PC-3 (cell line): ENCODE measurements at places on chromosomes 11 and 22.

GRCh38 chr11:33263549-33263948 lies 6.4 kb downstream of the HIPK3 start:
- no peak for DNase-seq

GRCh38 chr11:87092159-87092558 lies 54.4 kb downstream of the TMEM135 start:
- no peak for DNase-seq

DNA sequence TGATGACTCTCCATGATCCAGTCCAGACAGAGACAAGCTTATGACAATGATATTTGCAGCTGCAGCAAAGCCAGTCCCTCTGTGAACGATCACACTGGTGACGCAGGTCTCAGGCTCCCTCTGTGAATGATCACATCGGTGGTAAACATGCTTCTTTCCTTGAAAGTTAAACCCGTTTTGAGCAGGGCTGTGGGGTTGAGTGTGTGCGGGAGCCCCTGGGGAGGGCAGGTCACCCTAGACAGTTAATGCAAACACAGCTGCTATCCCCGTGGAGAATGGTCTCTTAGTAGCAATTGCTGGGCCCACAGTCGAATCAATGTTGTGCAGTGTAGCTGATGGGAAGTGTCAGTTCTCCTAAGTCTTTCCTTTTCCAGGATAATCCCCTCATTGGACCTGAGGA lies 71.0 kb upstream of the KIRREL3 start:
- no peak for DNase-seq

GRCh38 chr11:19121646-19122045 lies 4.7 kb downstream of the ZDHHC13 start:
- peak; percentile 45 for DNase-seq

DNA sequence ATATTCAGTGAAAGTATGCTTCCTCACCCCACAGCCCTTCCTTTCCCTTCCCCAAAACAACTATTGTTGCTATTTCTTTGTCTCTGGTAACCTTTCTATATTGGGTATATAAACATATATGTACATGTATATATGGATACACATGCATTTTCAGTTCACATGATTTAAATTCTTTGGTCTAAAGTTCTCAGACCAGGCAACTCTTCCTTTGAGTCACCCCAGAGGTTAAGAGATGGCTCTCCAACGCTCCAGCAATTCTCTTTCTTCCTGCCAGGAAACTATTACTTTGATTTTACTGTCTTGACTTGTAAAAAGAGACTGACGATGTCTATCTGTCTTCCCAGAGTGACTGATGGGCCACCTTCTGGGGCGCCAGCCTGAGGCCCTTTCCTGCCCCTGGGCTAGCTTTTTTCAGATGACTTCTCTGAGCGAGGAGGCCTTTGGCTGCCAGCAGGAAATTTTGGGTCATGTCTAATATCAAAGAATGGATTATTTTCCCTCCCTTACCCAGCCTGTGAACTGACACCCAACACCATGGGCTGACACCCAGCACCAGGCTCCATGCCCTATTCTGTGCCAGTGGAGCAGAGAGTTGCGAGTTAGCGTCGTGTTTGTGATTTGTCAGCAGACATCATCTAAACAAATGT lies 14.4 kb upstream of the ST3GAL4 start:
- DNase-seq = peak; percentile 49

- no peak for DNase-seq
Observed at GRCh38 chr11:31492320-31492913, 17.0 kb downstream of the IMMP1L start.

GRCh38 chr11:92245700-92246271 lies 21.2 kb downstream of the FAT3 start:
- DNase-seq = no peak

DNA sequence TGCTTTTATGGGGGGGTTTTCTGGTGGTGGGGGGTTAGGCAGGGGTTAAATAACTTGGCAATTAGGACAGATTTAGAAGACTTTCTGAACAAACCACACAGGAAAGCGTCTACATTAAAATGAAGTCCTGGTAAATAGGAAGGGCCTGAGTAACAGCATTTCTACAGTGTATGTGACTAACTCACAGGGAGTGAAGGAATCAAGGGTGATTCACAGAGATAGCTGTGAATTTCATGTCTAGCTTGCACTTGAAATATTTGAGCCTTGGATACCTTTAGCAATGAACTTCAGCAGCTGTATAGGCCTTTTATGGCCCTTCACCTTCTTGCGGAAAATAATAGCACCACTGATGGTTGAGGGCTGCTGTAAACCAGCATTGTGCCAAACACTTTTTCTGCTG lies 26.1 kb upstream of the LDHA start:
- DNase-seq = no peak

DNA sequence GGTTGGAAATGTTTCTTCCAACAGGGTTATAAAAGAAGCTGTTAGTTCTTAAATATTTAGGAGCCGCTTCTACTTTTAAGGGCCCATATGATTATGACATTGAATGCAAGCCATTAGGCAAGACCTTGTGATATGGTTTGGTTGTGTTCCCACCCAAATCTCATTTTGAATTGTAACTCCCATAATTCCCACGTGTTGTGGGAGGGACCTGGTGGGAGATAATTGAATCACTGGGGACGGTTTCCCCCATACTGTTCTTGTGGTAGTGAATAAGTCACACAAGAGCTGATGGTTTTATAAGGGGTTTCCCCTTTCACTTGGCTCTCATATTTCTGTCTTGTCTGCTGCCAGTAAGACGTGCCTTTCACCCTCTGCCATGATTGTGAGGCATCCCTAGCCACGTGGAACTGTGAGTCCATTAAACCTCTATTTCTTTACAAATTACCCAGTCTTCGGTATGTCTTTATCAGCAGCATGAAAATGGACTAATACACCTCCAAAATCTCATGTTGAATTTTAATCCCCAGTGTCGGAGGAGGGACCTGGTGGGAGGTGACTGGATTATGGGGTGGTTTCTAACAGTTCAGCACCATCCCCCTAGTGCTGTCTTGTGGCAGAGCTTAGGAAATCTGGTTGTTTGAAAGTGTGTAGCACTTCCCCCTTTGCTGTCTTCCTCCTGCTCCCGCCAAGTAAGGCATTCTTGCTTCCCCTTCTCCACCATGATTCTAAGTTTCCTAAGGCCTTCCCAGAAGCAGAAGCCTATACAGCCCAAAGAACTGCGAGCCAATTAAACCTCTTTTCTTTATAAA lies 4.3 kb downstream of the CD59 start:
- no peak for DNase-seq

DNA sequence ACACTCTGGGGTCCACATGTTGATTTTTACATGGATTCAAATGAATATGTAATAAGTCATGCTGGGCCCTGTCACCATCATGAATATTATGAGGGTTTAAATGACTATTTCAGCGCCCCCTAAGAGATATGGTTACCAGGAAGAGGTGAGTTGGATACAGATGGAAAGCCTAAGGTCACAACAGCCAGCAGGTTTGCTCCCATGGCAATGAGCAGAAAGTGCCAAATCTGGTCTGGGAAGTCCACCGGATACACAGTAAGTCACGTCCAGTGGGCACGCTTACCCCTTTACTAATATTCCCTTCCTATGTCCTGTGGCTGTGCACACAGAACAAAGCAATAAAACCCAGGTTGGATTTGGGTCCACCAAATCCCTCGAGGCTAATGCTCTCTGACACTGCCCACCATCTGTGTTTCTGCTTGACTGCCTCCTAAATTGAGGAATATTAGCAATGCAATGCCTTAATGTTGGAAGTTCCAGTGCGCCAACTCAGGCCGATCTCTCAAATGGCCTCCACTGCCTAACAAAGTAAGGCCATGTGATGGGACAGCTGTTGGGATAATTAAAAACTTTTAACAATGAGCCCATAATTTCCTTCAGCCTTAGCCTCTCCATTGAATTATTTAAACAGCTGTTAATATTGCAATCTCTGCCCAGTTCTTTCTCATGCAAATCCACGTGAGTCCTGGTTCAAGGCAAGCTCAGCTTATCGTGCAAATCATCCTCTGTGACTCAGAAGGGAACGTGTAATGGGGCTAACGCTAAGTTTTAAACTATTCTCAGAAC lies 97.6 kb downstream of the SLC1A2 start:
- no peak for DNase-seq

GRCh38 chr11:120773501-120774031 lies 250.3 kb upstream of the TBCEL start:
- peak; percentile 63 for DNase-seq

- no peak for DNase-seq
Observed at GRCh38 chr22:28268850-28269249, 349.8 kb upstream of the PITPNB start.

- DNase-seq = no peak
Observed at GRCh38 chr11:37908219-37908548, 1310.1 kb upstream of the RAG2 start.

DNA sequence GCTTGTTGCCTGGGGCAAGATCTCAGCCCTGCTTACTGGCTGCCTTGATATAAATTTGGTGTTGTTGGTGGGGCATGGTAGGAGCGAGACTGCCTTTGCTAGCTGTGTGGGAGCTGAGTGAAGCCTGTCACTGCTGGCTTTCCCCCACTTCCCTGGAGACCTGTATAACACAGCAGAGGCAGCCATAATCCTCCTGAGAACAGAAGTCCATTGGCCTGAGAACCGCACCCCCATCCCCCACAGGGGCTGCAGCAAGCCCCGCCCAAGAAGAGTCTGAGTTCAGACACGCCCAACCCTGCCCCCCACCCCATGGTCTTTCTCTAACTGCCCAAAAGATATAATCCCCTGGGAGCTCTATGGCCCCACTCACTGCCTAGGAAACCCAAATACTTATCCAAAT lies 39.2 kb upstream of the ARHGAP42 start:
- no peak for DNase-seq

DNA sequence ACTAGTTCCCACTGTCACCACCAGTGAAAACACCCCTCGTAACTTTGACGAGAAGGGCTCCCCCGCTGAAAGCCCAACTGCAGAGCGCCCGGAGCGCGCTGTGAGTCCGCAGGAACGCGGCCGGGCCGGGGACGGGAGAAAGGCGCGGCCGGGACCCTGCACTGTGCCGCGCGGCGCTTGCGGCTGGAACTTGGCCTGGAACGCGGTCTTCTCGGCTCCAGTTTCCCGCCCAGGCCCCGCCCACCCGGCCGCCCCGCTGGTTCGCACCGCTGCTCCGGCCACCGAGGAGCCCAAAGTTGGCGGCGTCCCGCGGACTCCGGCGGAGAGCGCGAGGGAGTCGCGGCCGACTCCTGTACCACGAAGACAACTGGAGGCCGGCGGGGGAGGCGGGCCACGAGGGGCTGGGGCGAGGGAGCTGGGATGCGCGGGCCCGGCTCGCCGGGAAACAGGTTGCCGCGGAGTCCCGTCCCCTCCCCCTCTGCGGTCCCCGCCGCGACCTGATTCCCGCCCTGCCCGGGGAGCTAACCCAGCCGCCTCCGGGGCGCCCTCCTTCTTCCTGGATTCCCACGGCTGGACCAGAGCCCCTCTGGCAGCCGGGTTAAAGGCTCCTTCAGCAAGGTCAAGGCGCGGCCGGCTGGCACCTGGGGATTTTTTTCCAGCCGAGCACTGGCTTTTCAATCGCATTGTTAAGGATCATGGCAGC lies 3.4 kb downstream of the TENM4 start:
- DNase-seq = no peak

DNA sequence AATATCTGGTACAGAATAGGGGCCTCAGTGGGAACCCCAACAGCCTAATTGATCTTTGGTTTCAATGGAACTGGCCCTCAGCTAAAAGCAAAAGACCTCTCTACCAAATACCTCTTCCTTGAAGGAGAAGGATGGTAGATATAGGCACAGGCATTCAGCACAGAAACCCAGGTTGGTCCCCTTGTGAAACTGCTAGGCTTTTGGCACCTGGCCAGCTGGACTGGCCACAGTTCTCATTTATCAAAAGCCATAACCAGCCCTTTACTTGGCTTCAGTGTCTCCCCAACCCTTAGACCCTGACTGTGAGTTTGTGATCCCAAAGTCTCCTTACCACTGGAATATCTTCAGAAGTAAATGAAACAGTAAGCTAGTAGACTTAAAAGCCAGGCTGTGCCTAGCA lies 152.9 kb downstream of the TENM4 start:
- DNase-seq = no peak

DNA sequence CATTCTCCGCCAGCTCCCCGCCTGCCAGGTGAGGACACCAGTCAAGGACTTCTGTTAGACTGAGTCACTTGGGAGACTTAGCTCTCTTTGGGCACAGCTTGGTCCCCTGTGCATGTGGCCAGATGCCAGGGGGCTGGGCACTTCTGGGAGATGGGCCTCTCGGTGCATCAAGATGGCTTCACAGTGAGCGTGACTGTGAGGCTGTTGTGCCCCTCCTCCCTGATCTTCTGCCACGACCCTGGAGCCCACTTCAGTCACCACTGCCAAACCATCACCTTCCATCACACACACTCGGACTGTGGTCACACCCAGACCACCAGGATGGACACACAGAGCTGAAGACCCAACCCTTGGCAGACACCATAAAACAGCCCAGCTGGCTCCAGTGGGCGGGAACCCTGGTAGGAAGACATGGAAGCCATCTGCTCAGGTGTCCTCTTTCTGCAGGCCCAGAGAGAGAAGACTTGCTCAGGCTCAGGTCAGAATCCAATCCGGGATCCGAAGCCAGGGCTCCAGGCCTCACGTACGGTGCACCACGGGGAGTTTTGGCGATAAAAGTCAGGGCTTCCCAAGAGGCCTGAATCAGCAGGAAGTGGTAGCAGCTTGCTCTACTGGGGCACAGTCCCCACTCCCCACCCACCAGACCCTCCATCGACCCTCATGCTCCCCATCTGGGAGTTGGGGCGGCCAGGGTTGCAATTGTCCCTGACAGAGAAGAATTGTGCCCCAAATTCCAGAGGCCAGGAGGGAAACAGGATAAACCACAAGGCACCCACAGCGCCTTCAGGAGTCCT lies 29.8 kb upstream of the CD5 start:
- no peak for DNase-seq

GRCh38 chr11:125625630-125626287 lies 796 bp downstream of the CHEK1 start:
- peak; percentile 96 for DNase-seq

DNA sequence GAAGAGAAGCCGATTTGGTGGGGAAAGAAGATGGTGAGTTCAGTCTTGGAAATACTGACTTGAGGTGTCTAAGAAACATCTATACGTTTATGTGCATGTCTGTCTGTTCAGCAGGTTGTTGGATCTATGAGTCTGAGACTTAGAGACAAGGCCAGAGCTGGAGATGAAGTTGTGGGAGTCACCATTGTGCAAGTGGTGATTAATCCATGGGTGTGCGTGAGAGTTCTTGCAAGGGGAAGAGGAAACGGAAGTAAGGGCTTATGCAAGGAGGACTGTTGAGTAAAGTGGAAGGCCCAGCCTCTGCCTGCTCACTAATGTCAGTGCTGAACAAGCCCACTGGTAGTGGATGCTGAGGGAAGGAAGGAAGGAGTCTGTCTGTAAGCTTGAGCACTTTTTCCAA lies 9.7 kb downstream of the TMEM45B start:
- DNase-seq = peak; percentile 97
